ENCODE measurements at places on chromosomes 6 and 20.

DNA sequence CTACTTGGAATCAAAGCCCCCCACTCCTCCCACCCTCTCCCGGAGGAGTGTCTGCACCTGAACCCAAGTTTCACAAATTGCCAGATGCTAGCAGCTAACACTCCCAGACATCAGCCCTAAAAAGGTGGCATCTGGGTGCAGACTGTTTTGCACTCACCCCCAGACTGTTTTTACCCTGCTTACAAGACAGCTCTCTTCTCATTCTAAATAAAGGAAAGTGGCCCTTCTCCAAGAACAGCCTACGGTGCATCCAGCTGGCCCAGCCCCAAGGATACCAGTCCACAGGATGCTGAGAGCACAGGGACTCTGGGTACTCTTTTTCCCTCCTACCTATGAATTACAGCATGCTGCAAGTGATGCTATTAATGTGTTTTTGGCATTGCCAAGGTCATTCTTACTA, 842.0 kb upstream of the FLRT3 start:
- no peak for DNase-seq

DNA sequence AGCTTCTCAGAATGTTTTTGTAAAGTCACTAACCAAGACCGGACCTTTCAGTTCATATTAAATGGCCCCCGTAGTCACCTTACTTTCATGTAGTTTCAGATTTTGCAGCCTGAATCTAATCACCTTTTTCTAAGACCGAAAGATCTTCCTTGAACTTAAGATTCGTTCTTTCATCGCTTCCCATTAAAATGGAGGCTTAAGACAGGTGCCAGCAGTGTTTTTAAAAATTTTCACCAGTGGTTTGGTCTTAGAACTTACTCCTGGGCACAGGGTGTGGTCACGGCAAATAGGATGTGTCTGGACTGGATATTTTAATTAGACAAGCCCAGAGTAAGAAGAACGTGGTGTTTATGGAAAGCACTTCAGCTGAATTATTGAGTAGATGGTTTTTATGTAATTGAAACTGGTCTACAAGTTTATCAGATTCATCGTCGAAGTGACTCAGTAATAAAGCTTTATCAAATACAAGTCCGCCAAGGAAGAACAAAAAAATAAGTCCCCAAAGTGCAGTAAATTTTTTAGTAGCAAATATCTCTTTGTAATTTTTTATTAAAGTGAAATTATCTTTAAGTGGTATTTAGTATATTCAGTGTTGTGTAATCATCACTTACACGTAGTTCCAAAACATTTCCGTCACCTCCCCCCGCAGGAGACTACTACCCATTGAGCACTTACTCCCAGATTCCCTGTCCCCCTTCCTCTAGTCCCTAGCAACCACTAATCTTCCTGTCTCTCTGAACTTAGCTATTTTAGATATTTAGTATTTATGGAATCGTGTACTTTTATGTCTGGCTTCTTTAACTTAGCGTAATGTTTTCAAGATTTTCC, 868 bp downstream of the SRSF3 start:
- peak; percentile 22 for DNase-seq

DNA sequence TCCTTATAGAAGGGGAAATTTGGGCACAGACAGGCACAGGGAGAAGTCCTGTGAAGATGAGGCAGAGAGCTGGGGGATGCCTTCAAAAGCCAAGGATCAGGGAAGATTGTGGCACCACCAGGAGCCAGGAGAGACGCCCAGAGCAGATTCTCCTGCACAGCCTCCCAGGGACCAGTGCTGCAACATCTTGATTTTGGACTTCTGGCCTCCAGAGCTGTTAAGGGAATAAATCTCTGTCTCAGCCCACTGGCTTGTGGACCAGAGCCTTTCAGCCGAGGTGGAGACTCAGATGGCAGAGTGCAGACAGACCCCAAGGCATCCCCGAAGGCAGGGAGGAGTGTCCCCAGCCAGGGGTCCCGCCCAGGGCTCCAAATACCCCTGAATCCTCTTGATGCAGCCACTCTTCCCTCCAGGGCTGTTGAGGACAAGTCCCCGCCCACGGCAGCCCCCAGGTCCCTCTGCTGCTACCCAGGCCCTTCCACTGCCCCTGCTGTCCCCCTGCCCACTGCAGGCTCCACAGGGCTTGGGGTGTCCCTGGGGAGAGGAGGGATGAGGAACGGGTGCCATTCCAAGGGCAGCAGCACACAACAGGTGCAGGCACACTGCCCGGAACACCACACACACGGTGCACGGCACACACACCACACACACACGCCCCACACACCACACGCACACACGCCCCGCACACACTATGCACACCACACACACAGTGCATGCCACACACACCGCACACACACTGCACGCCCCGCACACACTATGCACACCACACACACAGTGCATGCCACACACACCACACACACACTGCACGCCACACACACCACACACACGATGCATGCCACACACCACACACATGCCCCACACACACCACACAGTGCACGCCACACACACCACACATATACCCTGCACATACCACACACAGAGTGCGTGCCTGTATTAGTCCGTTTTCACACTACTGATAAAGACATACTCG, 311.4 kb downstream of the TAF4 start:
- no peak for DNase-seq

- DNase-seq, result no peak
These were observed 216.5 kb upstream of the FLRT3 start for GRCh38 chr20:14553774-14554534.

GRCh38 chr20:13874394-13875157, 89.7 kb downstream of the NDUFAF5 start:
- no peak for DNase-seq

DNA sequence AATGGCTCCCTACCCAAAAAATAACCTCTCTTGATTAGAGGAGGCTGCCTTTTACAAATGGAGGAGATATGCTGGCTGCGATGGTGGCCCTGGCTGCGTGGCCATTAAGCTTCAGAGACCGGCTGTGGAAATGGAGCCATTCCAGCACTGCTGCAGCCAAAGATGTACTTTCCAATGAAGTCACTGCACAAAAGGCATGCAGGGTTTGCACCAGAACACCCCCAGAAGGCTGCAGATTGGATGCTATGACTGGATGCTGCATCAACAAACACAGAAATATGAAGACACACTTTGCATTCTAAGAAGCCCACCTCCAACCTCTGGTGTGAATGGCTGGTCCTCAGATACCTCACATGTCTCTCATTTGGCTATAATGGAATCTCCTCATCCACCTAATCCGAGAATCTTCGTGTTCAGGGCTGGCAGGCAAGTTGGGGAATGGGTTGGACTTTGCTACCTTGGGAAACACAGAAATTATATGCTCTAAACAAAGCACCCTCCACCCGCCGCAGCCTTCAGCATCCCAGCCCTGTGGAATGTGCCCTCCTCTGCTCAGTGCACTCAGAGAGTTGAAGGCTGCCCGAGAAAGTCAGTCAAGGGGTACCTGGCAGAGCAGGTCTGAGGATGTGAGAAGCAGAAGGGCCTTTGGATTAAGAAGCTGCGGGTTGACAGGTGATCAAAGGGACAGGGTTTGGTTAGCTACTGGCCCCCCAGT, 35.3 kb downstream of the APCDD1L start:
- no peak for DNase-seq

DNA sequence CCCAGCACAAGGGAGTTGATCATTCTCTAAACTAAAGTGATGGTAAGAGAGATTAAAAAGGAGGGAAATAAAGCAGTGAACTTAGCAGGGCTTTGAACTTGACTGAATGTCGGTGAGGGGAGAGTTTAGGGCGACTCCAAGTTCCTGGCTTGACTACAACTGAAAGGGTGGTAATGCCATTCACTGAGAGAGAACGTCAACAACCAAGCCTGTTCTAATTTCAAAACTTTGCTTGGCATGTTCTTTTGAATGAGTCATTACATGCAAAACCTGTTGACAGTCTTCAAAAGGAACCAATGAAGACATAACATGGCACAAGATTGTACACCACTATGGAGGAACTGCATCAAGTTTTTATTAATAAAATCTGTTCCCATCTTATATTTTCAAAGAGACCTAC, 10.3 kb upstream of the MYB start:
- DNase-seq, result no peak

DNA sequence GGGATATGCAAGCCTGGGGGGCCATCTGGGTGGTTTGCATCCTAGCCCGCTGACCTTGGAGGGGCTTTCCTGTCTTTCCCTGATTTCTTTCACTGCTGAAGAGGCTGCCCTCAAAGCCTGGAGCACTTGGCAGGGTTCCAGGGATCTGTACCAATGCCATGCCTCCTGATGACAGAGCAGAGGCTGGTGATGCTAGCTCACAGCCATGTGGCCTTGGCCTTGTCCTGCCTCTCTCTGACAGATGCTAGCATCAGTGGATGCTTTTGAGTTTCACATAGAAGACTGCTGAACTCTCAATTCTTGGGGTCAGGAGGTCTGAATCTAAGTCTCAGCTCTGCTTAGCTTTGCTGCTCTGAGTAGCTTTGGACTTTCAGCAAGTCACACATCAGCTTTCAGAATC, 21.9 kb upstream of the RREB1 start:
- no peak for DNase-seq

GRCh38 chr20:62131560-62132320, 9.5 kb downstream of the LSM14B start:
- DNase-seq, result no peak

GRCh38 chr6:150252714-150253444, 110.0 kb downstream of the PPP1R14C start:
- no peak for DNase-seq

DNA sequence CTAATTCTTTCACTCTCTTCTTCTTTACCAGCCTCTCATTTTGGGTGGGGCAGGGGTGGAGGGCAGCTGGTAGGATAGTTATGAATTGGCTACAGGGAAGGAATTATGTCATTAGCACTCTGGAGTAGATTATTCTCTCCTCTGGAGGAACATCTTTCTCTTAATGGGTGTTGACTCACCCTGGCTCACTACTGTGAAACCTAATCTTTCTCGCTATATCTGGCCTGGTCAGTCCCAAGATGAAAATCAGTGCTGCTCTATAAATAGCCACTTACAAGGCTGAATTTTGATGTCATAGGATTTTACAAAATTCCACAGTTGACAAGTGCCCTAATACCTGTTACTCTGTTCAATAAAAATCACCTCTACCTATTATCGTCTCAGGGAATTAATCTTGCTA, 151.3 kb downstream of the COL9A1 start:
- DNase-seq, result no peak

- no peak for DNase-seq
These were observed 7.3 kb downstream of the GZF1 start for GRCh38 chr20:23369072-23369823.

DNA sequence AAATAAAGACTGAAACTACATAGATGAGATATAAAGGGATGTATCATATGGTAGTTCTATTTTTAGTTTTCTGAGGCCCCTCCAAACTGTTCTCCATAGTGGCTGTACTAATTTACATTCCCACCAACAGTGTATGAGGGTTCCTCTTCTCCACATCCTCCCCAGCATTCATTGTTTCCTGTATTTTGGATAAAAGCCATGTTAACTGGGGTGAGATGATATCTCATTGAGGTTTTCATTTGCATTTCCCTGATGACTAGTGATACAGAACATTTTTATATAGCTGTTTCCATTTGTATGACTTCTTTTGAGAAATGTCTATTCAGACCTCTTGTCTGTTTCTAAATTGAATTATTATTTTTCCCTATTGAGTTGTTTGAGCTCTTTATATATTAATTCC, 229.3 kb downstream of the RFPL4B start:
- no peak for DNase-seq

DNA sequence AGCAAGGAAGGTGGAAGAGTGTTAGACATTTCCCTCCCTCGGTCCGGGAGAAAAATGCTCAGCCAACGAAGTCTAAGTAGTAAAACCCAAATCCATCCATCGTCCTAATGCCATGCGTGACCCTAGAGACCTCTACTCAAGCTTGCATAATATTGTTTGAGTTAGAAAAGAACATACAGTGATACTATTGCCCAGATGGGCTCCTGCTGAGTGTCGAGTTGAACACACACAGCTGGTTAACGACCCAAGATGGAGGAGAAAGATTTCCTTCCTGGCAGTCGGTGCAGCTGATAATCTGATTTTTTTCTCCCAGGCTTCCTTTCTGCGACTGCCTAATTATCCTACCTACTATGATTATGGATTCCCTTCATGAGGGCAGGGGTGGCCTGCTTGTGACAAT, 164.4 kb upstream of the KCNG1 start:
- no peak for DNase-seq

DNA sequence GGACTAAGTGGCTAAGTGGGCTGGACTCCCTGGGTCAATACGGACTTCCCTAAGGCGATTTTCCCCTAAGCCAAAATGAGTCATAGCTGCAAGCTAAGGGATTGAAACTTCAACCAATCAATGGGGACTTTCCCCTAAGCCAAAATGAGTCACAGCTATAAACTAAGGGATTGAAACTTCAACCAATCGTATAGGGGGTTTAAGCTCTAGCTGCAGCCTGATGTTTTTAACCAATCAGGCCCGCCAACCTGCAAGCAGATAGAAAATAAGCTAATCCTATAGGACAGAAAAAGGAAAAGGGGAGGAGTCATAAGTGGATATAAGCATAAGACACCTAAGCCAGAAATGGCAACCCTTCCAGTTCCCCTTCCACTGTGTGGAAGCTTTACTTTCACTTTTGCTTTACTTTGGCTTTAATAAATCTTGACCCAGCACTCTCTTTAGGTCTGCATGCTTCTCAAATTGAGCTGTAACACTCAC, 655.0 kb upstream of the HS3ST5 start:
- DNase-seq, result no peak

GRCh38 chr6:2753110-2753489, 2.4 kb upstream of the MYLK4 start:
- DNase-seq, result no peak

- DNase-seq, result no peak
These were observed 662 bp downstream of the ENTPD6 start for GRCh38 chr20:25195962-25196785.

DNA sequence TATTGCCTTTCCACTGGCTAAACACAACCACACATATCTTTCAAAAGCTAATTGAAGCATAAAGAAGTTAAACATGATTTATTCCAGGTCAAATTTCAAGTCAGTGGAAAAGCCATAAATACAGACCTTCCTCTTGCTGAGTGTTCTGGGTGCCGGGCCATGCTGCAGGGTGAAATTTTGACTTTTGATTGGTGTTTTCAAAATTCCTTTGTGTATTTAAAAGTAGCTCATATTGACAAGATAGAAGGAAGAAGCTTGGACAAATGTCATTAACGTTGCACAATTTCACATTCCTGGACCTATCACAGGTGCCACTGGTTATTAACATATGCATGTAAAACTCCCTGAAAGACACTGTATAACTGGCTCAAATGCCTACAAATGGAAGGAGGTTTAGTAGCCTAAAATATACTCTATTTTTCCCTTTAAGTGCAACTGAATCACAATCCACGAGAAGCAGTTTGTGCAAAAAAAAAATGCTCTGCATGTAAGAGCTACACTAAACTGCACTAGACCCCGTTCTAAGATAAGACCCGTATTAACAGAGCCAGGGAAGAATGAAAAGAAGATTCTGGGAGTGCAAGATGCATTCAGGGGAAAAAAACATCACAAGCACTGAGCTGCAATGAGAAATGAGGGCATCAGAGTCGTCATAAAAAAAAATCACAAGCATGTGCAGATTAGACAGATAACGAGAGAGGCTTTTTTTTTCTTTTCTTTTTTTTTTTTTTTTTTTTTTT, 30.4 kb downstream of the ATXN1 start:
- DNase-seq, result no peak
